Stomach (tissue), 19 donors: ENCODE measurements at places on chromosomes 12 and 14.

- DNase-seq, result no peak
Observed at GRCh38 chr12:109726106-109726497, 12.5 kb downstream of the FAM222A start.

DNA sequence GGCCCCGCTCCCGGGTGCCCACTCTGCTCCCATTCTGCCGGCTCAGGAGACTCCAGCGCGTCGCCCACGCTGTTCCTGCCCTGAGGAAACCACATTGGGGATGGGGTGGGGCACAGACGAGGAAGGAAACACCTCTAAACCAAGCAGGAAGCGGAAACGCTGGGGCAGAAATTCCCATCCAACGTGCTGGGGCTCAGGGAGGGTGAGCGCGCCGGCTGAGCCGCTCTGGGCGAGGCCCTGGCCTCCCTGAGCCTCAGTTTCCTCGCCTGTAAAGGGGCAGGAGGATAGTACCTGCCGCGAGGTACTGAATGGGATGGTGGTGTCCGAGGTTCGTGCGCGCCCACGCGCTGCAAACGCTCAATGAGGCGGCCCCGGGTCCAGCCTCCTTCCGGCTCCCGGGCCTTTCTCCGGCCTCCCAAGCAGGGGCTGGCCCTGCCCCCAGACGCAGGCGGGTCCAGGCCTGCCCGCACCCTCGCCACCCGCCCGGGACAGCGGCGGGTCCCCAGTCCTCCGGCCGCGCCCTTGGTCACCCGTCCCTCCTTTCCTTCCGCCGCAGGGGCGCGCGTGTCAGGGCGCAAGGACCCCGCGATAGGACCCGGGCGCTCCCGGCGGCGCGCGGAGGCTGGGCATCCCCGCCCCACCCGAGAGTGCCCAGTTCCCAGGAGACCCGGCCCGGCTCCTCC is 673 bp downstream of the BEGAIN start:
- DNase-seq, result peak; percentile 57

DNA sequence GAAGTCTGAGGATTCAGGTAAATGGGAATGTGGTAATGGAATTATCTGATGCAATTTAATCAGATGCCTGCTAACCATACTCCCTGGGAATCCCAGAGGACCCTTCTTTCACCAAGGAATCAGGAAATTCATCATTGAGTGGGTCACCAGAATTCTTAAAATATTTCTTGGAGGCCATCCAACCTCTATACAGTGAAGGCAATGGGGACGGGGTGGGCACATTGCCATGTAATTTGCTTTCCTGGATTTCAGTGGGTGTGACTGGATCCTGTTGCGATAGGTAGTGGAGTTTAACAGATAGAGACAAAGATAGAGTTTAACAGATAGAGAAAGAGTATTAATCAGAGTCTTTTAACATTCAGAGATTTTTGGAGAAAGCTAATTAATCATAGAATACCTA is 394.4 kb downstream of the DAD1 start:
- DNase-seq, result no peak

GRCh38 chr14:100620255-100621100 is 33.3 kb upstream of the BEGAIN start:
- DNase-seq, result no peak
